ENCODE measurements at places on chromosomes 13 and 19.

GRCh38 chr13:94056362-94056990 lies 423.0 kb downstream of the DCT start:
- no peak for DNase-seq

DNA sequence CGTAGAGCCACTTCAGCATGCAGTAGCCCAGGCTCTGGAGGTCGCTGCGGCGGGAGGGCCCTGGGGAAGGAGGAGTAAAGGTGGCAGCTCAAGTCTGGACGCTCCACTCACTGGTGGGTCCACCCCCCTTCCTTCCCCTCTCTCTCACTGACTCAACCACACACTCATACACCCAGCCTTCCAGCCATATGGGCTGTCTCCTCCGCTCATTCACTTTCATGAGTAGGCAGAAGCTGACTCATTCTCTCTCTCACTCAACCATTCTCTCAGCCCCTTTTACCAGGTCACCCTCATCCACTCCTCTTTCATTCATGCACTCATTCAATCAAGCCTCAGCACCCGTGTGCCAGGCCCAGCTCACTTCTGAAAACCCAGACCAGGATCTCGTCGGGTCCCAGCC lies 27.5 kb upstream of the SIGLEC11 start:
- DNase-seq = no peak

- DNase-seq = no peak
Observed at GRCh38 chr13:41387576-41387975, 69.8 kb upstream of the RGCC start.

- DNase-seq = no peak
Observed at GRCh38 chr13:44024167-44024845, 144.6 kb downstream of the LACC1 start.

DNA sequence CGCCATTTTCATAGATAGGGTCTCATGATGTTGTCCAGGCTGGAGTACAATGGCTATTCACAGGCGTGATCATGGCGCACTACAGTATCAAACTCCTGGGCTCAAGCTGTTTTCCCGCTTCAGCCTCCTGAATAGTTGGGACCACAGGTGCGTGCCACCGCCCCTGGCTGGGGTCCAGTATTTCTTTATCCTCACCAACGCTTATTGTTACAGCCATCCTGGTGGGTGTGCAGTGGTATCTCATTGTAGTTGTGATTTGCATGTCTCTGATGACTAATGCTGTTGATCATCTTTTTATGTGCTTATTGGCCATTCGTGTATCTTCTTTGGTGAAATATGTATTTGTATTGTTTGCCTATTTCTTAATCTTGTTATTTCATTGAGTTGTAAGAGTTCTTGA lies 49.0 kb downstream of the SIPA1L3 start:
- DNase-seq = peak; percentile 89

GRCh38 chr13:74920361-74920760 lies 561.6 kb downstream of the TBC1D4 start:
- no peak for DNase-seq

GRCh38 chr19:33486936-33487811 lies 34.4 kb downstream of the PEPD start:
- no peak for DNase-seq

DNA sequence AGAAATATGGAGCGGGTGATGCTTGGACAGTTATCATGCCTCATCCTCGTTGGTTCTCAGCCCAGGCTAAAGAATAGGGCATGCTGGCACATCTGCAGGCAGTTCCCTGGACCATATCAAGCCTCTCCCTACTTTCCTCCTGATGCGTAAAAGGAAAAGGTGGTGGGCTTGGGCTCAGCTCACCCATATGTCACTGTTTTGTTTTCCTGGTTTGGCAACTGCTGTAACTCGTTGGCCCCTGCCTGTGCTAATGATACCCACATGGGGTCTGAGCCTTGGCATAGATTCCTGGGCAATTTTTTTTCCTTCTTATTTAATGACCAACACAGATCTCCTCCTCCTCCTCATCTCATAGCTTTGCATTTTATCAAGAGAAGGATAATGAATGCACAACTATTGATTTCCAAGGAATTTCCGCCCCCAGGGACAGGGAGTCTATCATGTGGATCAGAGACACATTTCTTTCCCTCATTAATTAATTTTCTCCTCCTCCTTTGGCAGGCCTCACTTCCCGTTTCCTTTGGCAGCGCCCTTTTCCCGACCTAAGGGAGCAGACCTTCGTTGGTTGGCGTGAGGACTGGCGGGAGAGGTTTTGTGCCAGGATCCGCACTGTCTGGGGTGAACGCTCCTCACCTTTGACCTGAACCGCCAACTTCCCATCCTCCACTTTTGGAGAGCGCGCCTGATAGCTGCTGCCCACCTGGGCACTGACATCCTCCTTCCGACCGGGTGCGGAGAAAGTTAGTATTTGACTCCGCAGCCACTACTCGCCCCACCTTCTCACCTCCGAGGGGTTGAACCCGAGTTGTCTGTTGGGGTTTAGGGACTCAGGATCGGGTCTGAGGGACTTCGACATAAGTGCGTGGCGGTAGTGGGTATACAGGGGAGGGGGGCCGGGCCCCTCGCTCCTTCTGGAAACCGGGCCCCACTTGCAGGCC lies 3.4 kb upstream of the POU4F1 start:
- DNase-seq = no peak

DNA sequence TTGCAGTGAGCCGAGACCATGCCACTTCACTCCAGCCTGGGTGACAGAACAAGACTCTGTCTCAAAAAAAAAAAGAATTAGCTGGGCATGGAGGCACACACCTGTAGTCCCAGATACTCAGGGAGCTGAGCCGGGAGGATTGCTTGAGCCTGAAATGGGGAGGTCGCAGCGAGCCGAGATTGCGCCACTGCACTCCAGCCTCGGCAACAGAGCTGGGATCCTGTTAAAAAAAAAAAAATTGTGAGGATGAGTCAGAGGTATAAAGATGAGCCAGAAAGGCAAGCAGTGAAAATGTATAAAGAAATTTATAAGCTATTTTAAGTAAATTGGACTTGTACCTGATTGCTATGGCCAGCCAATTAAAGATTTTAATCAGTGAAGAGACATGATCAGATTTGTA lies 21.1 kb downstream of the KBTBD6 start:
- DNase-seq = no peak

GRCh38 chr19:5048727-5049553 lies 80.0 kb downstream of the KDM4B start:
- DNase-seq = no peak

DNA sequence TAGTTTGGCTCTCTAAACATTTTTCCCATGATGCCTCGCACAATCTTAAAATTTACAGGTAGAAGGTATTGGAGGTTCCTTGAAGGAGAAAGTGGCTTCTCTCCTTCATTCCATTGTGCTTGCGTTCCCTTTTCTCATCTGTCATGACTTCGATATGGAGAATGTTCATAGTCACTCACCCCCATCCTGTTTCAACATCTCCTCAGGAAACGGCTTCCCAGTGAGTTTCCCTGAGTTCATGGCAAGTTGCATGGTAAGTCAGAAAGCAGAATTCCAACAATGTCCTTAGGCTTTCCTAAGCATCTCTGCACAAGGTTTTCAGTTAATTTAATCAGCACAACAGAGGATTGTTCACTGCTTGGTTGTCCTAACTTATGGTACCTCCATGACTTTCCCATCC lies 581.8 kb upstream of the SLITRK5 start:
- DNase-seq = no peak

- no peak for DNase-seq
Observed at GRCh38 chr13:94829837-94830365, 117.6 kb upstream of the SOX21 start.

GRCh38 chr19:18000915-18001776 lies 6.8 kb upstream of the ARRDC2 start:
- peak; percentile 26 for DNase-seq

- no peak for DNase-seq
Observed at GRCh38 chr19:51030631-51031030, 4.2 kb downstream of the KLK12 start.

DNA sequence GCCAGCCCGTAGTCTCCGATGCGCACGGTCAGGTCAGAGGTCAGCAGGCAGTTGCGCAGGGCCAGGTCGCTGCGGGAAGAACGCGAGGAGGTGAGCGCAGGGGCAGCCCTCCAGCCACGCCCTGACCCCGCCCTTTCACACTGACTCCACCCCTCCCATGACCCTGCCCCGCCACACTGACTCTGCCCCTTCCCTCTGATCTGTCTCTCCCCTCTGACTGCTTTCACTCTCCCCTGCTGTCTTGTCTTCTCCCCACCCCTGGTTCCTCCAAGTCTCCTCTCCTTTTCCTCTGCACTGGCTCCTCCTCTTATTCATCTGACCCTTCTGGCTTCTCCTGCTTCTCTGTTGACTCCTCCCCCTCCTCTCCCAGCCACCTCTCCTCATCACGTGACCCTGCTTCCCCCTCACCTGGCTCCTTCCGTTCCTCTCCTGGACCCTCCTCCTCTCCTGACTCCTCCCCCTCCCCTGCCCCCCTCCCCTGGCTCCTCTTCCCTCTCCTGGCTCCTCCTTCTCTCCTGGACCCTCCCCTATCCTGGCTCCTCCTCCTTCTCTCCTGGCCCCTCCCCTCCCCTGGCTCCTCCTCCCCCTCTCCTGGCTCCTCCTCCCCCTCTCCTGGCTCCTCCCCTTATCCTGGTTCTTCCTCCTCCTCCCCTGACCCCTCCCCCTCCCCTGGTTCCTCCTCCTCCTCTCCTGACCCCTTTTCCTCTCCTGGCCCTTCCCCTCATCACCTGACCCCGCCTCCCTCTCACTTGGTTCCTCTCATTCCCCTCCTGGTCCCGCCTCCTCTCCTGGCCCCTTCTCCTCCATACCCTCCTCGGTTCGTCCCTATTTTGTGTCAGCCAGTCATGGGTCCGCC lies 9.9 kb downstream of the LMTK3 start:
- DNase-seq = peak; percentile 97

- no peak for DNase-seq
Observed at GRCh38 chr13:66528180-66528579, 702.0 kb downstream of the PCDH9 start.

GRCh38 chr19:52664461-52664860 lies 26.3 kb upstream of the ZNF83 start:
- no peak for DNase-seq

DNA sequence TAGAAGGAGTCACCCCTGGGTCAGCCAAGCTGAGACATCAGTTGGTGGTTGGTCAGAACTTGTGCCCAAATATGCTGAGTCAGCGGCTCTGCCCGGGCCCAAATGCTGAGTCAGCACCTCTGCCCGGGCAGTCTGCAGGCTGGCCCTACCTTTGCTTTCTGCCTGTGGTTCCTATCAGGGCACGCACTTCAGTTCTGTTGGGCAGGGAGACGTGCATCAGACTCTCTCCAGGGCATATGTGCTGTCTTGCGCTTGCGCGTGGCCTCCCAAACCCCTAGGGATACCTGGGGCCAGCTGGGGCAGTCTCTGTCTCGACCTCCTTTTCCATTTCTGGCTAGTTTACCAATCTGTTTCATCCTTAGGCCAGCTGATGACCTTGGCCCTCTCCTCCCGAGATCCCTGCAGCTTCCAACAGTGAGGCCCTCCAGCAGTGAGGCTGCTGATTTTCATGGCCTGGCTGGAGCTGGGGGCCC lies 24.4 kb upstream of the LDLR start:
- no peak for DNase-seq

GRCh38 chr19:11887611-11888531 lies at the start of gene ZNF69:
TSS of gene ZNF69 (plus strand) at chr19:11887782. CDS start at chr19:11887924, 142 bp downstream.
- peak; percentile 12 for DNase-seq

- DNase-seq = no peak
Observed at GRCh38 chr13:41546372-41547190, 89.2 kb downstream of the RGCC start.

GRCh38 chr19:45554481-45554880 lies 30.1 kb downstream of the OPA3 start:
- no peak for DNase-seq

- no peak for DNase-seq
Observed at GRCh38 chr13:97986835-97987234, 33.4 kb downstream of the IPO5 start.

GRCh38 chr13:26255115-26255514 lies 1.2 kb downstream of the CDK8 start:
- DNase-seq = no peak

GRCh38 chr19:10037809-10038208 lies 24.5 kb downstream of the RDH8 start:
- DNase-seq = no peak

DNA sequence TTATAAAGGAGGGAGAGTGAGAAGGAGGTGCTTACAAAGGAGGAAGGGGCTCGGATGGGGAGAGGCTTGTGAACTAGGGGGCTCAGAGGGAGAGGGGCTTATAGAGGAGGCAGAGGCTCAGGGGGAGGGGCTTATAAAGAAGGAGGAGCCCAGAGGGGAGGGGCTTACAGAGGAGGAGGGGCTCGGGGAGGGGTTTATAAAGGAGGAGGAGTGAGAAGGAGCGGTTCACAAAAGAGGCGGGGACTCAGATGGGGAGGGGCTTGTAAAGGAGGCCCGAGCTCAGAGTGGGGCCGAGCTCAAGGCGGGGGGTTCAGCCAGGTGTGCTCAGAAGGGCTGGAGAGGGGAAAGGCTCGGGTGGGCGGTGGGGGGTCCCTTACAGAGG lies 500 bp downstream of the SMIM24 start:
- no peak for DNase-seq

- DNase-seq = peak; percentile 26
Observed at GRCh38 chr19:38949580-38950367, 19.0 kb downstream of the MRPS12 start.

DNA sequence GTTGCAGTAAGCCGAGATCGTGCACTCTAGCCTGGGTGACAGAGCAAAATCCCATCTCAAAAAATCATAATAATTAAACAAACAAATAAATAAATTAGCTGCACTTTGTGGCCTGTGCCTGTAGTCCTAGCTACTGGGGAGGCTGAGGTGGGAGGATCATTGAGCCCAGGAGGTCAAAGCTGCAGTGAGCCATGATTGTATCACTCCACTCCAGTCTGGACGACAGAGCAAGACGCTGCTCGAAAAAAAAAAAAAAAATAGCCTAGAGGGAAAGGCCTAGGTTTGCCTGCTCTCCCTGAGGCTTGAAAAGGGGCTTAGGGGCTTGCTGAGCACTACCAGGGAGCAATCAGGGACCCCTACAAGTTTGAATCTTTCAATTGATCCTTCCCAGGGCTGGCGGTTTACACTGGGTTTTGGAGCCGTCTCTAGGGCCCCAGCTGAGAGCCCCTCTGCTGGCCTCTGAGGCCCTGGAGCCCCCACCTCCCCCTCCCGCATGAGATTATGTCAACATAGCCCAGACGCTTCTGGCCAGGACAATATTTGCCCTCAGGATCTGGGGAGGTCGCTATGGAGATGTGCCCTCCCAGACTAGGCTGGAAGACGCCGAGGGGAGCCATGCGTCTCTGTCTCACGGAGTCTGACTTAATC lies 10.4 kb upstream of the GIPR start:
- DNase-seq = no peak

GRCh38 chr19:51027126-51027806 lies 850 bp upstream of the KLK11 start:
- no peak for DNase-seq

All from NCI-H1105 (cell line).